ENCODE measurements at places on chromosomes 5 and 9.
A peak's percentile ranks its signal among the peaks of the same experiment; 100 is the strongest.

DNA sequence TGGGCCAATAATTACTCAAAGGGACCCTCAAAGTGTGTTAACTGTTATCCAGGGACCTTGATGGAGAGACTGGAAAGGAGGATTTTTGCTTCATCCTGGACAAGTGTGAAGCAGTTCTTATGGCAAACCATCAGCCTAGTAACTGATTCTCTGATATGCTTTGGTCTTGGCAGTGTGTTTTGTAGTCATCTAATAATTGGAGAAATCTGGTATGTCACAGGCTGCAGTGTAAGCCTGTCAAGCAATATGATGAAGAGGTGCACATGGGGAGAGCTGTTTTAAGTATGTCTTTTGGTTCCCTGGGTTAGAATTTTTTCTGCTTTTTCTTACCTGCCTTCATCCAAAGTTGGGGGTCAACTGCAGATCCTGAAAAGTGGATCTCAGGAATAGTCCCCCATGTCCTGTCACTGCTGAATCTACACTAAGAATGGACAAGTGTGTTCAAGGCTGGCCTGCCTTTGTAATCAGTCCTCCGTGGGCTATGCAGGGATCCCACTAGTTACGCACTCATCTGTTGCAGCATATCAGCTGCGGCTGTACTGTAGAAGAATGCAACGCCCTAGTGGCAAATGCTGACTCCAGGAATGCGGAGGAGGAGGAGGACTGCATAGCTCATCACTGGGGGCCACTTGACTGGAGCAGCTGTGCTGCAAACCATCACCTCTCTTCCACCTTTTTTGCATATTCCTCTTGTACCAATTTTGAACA is 1.9 kb downstream of the SPTAN1 start:
- peak; percentile 62 for DNase-seq

GRCh38 chr5:26482810-26483375 is 555.5 kb downstream of the CDH9 start:
- DNase-seq, result no peak

DNA sequence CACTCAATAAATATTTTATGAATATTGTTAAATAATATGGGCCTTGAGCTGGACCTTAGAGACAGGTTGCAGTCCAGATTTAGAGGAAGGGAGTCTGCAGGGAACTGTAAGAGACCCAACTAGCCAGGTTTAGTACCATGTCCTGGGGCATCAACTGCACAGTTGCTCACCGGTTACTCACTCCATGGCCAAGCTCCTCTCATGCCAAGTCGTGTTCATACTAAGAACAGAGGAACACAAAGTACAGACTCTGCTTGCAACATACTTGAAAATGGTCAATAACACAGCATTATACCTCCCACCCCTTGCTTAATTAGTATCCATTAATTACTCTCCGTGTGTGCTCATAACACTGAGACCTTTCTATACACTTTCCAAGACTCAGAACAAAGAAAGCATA is 317.6 kb upstream of the PIK3R1 start:
- DNase-seq, result no peak

GRCh38 chr9:130660326-130660682 is 4.1 kb upstream of the PRDM12 start:
- no peak for DNase-seq

GRCh38 chr5:56837956-56838355 is 22.6 kb downstream of the MAP3K1 start:
- no peak for DNase-seq

DNA sequence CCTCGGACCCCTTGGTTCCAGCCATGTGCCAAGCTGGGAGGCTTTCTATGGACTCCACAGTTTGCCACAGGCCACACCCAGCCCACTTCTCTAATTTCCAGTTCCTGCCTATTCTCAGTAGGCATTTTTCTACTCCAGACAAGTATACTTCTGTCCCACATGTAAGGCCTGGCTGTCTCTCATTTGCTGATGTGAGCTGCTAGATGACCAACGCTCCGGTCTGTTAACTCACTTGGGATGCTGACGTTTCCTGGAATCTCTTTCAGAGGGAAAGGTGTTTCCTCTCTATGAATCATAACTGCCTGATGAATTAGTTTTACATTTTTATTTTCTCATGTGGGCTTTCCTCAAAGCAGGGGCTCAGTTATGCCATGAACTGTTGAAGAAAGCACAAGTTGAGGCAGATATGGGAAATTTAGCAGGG is 36.3 kb downstream of the ERGIC1 start:
- no peak for DNase-seq

GRCh38 chr9:13915591-13916301 is 398.2 kb downstream of the NFIB start:
- DNase-seq, result no peak

GRCh38 chr5:132607095-132607494 is 50.3 kb downstream of the RAD50 start:
- DNase-seq, result no peak

DNA sequence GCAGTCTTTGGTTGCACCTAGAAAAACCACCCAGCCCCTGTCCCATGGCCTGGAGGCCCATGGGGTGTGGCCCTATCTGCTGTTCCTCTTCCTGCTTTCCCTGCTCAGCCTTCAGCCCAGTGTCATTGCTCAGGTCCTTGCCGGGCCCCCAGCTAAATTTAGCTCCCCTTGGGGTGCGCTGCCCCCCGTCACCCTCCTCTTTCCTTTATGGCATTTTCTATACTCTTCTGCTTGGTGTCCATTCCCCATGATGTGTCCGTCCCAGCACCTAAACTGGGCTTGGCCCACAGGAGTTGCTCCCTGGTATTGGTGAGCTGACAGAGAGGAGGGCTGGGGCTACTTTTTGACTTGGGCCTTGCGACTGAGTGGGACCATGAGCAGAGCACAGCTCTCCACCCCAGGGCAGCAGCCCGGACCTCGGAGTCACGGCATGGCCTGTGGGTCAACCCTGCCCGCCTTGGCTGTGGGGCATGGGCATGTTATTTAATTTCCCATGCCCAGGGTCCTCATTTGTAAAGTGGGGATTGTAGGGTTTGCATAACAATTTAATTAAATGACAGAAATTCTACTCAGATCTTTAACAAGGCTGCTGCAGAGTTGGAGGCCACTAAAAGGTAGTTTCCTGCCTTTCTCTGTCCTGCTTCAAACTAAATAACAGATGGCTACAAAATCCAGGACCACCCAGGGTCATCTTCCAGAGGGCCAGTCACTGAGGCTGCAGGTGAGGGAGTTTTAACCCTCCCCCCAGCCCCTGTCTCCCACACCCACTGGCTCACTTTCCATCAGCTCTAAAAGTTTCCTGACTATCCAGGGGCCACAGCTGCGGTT is 98.2 kb downstream of the DAP start:
- DNase-seq, result no peak

DNA sequence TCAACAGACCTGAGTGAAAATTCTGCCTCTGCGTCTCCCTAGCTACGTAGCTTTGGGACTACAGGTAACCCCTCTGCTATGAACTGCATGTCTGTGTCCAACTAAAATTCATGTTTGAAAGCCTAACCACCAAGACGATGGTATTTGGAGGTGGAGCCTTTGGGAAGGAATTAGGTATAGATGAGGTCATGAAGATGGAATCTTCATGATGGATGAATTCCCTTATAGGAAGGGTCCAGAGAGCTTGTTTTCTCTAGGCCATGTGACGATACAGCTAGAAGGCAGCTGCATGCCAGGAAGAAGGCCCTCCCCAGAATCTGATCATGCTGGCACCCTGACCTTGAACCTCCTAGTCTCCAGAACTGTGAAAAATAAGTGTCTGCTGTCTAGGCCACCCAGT is 296.4 kb downstream of the SLIT3 start:
- no peak for DNase-seq

GRCh38 chr5:79416499-79416898 is 97.4 kb downstream of the HOMER1 start:
- no peak for DNase-seq

DNA sequence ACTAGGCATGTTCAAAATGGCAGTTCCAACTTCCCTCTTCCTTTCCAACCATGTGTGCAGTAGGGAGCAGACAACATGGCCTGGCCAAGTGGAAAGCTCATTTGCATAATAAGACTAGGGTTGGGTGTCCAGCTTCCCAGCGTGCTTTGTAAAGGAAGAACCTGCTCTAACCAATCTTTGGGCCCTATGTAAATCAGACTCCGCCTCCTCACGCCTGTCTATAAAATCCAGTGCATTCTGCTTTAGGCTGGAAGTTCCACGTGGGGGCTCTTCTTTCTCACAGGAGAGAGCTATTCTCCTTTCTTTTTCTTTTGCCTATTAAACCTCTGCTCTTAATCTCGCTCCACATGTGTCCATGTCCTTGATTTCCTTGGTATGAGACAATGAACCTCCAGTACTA is 83.4 kb downstream of the GCNT1 start:
- DNase-seq, result no peak

GRCh38 chr5:131482617-131483016 is 152.4 kb downstream of the RAPGEF6 start:
- DNase-seq, result no peak

DNA sequence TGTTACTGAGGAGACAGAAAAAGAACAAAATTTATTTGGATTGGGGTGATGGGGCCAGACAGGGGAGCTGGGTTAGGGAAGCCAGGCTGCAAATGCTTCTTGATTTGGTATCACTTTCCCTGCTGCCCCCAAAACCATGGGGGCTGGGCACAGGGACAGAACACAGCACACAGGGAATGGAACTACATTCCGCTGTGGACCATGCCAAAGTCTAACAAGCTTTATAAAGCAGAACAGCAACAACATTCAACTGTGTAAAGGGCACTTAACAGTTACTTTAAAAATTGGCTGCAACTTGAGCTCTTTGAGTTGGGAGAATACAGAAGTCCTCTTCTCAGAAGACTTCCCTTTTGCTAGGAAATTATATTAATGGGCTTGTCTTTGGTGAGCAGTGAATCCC is 23.8 kb downstream of the C5orf58 start:
- DNase-seq, result no peak

DNA sequence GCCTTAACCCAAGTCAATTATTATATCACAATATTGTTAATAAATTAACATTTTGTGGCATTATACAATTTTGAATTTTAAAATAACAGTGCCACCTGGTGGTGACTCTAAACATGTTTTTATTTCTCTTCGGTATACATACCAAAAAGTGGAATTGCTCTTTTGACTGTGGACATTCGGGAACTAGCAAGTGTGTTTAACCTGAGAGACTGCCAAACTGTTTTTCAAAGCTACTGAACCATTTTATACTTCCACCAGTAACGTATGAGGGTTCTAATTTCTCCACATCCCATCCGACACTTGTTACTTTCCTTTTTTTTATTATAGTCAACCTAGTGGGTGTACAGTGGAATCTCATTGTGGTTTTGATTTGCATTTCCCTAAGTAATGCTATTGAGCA is 18.3 kb upstream of the HSDL2 start:
- DNase-seq, result no peak

DNA sequence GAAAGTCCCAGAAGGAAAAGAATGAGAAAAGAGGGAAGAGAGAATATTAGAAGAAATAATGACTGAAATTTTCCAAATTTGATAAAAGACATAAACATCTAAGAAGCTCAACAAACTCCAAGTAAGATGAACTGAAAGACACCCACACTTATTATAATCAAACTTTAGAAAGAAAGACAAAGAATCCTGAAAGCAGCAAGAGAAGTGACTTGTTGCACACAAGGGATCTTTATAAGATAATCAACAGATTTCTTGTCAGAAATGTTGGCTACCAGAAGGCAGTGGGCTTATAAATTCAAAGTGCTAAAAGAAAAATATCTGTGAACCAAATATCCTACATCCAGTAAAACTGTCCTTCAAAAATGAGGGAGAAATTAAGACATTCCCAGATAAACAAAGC is 49.0 kb upstream of the FNIP1 start:
- no peak for DNase-seq

DNA sequence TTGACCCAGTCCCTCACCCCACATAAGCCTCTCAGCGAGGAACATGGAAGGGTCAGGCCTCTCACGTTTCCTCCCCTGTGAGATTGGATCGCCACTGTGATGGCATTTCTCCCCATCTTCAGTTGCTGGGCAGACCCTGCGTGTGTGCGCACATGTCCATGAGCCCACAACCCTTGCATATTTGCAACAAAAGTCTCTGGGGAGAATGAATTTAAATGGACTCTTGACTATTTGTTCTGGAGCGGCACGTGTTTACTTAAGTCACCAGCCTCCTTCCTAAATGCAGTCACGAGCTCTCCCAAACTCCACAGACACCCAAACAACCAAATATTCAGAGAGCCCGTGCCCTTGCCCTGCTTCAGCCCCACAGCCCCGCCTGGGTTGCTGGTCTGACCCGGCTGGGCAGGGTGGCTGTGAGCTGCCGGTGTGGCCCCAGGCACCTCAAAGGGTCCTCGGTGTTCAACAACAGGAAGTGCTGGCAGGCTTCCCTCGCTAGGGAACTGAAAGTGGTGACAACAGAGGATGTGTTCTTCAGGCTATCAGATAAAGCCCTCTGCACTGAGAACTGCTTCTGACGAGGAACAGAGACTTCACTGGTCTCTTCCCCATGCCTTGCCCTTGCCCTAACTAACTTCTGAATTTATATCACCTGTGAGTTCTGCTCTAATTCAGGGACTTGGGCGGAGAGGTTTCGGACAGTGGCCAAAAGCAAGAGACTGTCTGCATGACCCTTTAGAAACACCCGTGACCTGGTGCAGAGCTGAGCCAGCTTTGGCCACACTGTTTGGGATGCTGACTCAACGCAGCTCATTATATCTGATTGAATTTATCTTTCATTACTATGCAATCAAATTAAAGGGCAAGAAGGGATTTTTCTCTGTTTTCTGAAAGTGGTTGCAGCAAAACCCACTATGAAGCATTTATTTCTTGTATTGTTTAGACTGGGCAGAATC is 19.2 kb upstream of the CD180 start:
- DNase-seq, result peak; percentile 84

- no peak for DNase-seq
These were observed 33.0 kb upstream of the WHRN start for GRCh38 chr9:114538241-114538640.

DNA sequence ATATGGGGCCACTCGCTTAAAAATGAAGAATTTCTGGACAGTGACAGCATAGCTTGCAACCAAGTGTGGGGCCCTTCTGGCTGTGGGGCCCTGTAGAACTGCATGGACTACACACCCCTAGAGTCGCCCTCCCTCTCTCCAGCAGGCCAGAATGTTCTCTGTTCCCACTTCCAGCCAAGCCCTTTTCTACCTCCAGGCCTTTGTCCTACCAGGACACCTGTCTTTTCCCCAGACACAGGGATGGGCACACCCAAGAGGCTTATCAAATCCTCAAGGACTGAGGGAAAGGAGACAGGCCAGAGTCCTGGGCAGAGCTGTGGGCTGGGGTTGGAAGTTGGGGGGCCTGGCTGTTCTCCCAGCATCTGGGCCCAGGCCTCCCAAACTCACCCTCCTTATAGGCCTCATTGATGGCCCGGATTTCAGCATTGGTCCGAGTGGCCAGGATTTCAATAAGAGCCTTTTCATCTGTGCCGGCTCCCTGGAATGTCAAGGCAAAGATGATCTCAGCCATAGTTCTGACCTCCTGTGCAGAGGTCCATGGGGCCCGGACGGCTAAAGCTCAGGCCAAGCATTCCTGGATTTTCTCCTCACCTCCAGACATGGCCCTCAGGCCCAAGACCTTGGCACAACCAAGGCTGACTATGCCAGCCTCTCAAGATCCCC is 38.2 kb upstream of the TNIP1 start:
- DNase-seq, result no peak

- no peak for DNase-seq
These were observed 11.4 kb upstream of the C5orf63 start for GRCh38 chr5:127084656-127085055.

GRCh38 chr5:73867345-73868335 is 241.6 kb downstream of the ARHGEF28 start:
- no peak for DNase-seq

GRCh38 chr9:129933185-129934040 is 98.2 kb downstream of the USP20 start:
- no peak for DNase-seq
